ENCODE measurements at places on chromosomes 1 and 21.

GRCh38 chr1:156550346-156550745 lies 22.0 kb downstream of the IQGAP3 start:
- DNase-seq, result no peak

GRCh38 chr1:223747838-223748335 lies 35.5 kb downstream of the CAPN2 start:
- DNase-seq, result no peak

DNA sequence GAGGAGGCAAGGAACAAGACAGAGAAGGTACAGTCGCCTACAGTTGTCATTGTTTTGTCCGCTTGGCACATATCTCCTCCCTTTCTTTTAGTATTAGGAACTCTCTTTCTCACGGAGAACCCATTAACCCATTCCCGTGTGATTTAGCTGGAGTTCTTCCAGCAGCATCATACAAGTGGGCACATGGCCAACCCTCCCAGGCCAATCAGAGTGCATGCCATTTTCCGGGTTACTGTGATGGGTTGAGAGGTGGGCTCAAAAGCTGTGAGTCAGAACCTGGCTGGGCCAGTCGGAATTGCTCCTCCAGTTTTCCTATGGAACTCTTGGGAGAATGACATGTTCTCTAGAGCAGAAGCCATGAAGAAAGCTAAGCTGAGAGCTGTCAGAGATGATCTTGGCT lies 83.1 kb upstream of the SOD1 start:
- DNase-seq, result no peak

DNA sequence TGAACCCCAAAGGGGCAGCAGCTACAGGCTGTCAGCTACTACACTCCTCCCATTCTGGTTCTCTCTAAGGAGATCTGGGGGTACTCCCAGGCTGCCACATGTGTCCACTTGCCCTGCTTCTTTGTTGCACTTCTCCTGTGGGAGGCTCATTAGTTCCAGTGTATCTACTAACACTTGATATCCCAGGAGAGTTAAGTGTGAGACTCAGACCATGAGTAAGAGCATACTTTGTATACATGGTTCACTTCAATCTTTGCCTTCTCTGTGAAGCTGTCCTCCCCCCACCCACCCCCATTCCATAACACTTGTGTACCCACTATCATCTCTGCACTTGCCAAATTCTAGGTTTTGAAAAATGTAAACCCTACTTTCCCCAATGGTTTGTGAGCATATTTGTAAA lies 34.9 kb upstream of the GADD45A start:
- DNase-seq, result no peak

DNA sequence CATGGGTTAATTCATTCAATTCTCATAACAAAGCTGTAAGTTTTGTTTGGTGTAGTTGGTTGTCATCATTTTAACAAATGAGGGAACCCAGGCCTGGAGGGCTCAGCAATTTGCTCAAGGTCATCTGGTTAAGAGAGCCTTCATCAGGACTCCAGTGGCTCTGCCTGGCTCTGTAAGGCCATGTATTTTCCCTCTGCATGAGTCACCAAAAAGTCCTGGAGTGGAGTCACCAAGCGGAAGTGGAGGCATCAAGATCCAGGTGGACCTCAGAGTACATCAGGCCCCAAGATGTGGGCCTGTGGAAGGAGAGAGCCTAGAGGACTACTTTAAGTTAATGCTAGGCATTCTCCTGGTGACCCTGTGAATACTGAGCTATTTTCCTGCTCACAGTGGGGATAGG lies 30.0 kb upstream of the RBM15 start:
- DNase-seq, result no peak

DNA sequence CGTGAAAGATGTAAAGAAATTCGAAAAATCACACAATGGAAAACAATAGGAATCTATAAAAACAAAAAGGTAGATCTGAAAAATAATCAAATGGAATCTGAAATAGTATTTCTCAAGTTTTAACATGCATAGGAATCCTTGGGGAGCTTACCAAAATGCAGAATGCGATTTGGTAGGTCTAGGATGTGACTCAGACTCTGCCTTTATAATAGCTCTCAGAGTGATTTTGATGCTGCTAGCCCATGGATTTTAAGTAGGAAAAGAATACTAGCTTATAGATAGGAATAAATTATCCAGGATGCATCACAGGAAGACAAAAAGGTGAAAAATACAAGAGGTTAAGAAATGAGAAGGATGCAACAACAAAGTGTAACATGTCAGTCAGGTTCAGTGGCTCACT lies 14.1 kb upstream of the RABGGTB start:
- no peak for DNase-seq

DNA sequence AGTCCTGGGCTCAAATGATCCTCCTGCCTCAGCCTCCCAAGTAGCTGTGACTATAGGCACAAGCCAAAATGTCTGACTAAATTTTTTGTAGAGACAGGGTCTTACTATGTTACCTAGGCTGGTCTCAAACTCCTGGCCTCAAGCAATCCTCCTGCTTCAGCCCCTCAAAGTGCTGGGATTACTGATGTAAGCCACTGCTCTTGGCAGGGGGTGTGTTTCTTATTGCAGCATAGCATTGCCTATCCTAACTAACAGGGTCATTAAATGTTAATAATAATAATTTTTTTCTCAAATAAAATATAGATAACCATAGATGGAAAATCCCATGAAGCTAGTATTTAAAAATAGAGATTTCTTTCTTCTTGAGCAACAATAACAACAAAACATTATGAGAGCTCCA lies 52.4 kb downstream of the EXO1 start:
- DNase-seq, result no peak

GRCh38 chr1:152479792-152480595 lies 30.6 kb upstream of the LCE5A start:
- no peak for DNase-seq

DNA sequence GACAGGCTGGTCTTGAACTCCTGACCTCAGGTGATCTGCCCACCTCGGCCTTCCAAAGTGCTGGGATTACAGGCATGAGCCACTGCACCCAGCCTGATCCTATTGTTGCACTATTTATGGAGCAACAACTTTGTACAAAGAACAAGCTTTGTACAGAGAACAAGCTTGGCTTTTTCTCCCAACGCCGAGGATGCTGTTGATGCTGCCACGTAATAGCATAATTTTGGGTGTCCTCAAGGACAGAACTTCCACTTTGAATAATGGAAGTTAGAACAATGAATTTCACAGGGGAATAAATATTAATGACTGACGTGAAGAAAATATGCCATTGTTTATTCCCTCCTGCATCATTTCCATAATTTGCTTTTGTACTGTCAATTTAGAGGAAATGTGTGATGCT lies 12.8 kb upstream of the RBP7 start:
- DNase-seq, result no peak

DNA sequence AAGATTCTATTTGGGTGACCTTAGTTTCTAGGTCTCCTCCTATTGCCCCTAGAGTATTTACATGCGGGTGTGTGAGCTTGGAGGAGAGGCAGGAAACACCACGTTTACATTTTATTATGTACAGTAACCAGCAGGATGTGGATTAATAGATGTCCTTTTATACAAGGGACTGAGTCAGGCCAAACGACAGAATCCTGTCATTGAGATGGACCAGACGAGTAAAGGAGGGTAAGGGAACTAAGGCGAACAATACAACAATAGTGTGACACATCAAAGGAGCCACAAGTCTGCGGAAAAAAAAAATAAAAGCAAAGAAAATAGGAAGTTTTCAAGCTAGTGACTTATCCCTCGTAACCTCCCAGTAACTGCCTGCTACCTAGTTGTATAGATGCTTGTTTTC lies 151.1 kb downstream of the GABPA start:
- no peak for DNase-seq

DNA sequence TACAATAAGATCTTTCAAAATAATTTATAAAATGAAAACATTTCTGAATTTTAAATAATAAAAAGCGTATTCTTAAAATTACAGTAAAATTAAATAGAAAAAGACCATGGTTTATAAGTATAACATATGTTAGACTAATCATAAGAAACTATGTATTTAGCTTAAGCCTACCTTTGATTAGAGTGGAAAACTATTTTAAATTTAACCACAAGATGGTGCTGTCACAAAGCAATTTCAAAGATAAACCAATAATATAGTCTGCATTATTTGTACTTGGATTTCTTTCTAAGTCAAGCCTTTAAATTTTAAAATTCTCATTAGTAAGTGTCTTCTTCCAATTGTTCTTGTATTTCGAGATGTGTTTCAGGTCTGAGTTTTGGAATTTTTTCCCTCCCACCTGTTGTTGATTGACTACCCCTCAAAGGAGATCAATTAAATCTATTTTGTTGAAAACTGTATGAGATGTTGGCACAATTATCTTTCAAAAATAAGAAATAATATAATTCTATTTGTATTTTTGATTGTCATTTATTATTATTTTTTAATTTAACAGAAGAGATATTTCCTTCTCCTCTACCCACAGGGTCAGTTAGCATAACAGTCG lies 459.8 kb downstream of the KCNT2 start:
- no peak for DNase-seq

GRCh38 chr1:117627546-117628130 lies 21.8 kb downstream of the TENT5C start:
- DNase-seq, result no peak

- DNase-seq, result no peak
These were observed 12.6 kb downstream of the ELF3 start for GRCh38 chr1:202023001-202023433.

DNA sequence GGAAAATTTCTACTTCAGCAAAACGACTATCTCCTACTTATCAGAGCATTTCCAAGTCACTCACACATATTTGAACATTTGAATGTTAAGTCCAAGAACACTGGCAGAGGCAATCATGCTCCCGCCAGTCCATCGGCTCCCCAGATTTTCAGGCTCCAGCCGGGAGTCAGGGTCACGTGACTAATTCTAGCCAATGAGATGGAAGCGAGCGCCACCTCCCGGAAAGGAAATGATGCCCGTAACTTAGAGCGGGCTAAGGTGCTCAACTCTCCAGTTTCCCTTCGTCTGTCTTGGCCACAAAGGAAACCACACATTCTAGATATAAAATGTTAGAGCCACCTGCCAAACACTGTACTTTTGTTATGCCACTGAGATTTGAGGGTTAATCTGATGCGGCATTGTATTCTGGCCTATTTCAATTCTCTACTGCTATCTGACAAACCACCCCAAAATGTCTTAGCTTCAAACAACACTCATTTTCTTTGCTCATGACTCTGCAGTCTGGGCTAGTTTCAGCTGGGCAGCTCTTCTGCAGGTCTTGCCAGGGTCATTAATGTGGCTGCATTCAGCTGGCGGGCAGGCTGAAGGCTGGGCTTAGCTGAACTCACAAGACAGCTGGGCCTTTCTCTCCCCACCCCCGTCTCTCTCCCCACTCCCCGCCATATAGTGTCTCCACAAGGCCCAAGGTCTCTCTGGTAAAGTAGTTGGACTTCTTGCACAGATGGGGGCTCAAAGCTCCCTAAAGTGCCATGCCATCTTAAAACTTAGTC lies 16.5 kb upstream of the LHX4 start:
- DNase-seq, result no peak

DNA sequence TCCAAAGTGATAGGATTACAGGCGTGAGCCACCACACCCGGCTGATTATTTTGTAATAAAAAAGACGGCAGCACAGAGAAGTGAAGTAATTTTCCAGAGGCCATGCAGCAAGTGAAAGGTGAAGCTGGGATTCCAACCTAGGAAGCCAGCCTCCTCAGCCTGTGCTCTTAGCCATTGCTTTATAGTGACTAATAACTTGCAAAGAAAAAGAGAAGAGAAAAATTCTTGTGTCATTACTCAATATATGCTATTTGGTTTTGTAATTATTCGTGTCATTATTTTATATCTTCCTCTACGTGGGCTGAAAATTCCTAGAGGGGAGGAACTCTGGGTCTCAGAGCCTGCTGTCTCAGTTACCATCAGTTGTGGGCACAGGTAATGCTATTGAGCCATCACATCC lies 1.6 kb upstream of the IER5 start:
- DNase-seq, result no peak

GRCh38 chr1:207935166-207935583 lies 24.2 kb upstream of the CD34 start:
- no peak for DNase-seq

GRCh38 chr1:212138457-212138856 lies 102.9 kb downstream of the DTL start:
- no peak for DNase-seq

DNA sequence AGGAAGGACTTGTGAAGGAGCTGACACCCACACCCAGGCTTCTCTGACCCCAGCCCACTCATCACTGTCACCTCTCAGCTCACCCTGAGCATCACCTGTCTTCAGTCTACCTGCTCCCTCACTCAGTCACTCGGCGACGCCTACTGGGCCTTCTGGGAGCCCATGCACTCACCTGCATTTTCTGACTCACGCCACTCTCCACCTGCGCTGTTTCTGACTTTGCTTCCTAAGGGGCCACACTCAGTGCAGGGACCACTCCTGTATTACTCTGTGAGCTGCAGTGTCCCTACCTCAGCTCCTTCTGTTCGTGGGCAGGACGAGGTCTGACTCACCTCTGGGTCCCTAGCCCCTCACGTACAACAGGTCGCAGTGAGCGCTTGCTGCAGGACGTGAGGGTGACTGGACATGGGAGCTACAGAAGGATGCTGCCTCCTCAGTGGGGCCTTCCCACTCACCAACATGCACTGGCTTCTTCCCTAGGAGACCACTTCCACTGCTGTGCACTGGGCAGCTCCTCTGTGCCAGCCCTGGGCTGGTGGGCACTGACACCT lies 102.3 kb downstream of the GLIS1 start:
- DNase-seq, result no peak

- DNase-seq, result no peak
These were observed 465.2 kb downstream of the NPHP4 start for GRCh38 chr1:5526822-5527551.

DNA sequence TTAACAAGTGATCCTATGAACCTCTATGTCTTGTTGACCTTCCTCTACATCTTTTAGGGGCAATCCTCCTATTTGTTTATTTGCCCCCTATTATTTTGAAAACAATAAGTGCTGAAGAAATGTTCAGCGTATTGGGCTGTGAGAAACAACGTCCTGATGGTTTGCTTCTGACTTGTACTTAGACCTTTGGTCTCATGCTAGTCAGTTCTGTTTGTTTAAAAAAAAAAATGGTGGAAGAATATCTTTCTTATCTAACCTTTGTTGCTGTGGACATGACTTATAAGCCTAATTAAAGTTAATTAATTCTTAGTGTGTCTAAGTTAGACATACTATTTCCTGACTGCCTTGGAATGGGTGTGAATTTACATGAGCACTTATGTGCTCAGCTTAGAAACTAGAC lies 20.7 kb downstream of the ATP1A1 start:
- DNase-seq, result no peak

- DNase-seq, result no peak
These were observed 45.5 kb downstream of the TP73 start for GRCh38 chr1:3697810-3698209.

- DNase-seq, result peak; percentile 67
These were observed 21.5 kb upstream of the RCAN3 start for GRCh38 chr1:24481101-24481500.

- DNase-seq, result no peak
These were observed 17.0 kb downstream of the FAM151A start for GRCh38 chr1:54606096-54606989.

GRCh38 chr1:234140388-234140787 lies 232.9 kb upstream of the COA6 start:
- no peak for DNase-seq

- no peak for DNase-seq
These were observed 122.3 kb downstream of the C1orf21 start for GRCh38 chr1:184509105-184509504.

- no peak for DNase-seq
These were observed 350.6 kb upstream of the RUNX1 start for GRCh38 chr21:35399706-35400105.
